ENCODE measurements at places on chromosomes 1 and 21.
A peak's percentile ranks its signal among the peaks of the same experiment; 100 is the strongest.

DNA sequence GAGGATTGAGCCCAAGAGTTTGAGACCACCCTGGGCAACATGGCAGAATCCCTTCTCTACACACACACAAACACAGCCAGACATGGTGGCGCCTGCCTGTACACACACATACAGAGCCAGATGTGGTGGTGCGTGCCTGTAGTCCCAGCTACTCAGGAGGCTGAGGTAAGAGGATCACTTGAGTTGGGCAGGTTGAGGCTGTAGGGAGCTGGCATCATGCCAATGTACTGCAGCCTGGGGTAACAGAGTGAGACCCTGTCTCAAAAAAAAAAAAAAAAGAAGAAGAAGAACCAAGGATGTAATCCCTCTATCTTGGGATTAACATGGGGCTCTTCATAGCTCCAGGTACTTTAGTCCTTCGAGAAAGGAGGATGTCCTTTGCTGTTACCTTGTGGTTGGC is 29.4 kb upstream of the PIGV start:
- DNase-seq: no peak

GRCh38 chr1:55623311-55623710 is 408.1 kb upstream of the USP24 start:
- no peak for DNase-seq

GRCh38 chr1:211259638-211260126 is 516 bp downstream of the RCOR3 start:
- DNase-seq: peak; percentile 31

DNA sequence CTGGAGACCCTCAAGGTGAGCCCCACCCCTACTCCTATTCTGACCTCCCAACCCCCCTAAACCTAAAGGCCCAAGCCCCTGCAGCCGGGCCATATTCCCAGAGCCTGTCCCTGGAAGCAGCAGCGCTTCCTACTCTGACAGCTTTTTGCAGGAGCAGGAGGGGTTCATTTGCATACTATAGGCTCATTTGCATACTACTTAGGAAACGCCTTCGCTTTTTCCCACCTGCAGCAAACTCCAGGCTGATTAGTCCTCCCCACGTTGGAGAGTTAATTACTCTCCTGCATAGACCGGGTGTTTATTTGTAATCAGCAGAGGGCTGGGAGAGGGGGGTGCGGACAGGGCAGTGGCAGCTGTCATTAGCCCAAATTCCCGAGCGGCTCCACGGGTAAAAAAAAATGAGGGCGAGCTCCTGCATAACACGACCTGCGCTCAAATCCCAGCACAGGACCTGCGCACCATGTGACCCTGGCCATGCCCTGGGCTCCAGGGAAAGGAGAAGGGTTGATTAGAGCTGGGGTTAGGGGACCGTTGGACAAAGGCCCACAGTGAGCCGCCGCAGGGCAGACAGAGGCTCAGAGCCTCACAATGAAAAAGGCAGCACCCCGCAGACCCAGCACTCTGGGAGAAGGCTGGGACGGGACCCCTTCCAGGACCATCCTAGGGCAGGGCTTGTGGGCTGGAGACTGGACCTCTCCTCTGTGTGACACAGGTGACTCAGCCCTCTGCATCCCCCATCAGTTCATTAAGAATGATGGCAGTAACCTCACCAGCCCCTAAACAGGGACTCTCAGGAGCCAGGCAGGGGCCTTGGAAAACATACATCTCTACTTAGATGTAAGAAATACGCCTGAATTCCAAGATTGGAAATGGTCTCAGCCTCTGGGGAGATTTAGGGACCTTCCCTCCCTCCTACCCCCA is 9.9 kb upstream of the C1QA start:
- DNase-seq: no peak

DNA sequence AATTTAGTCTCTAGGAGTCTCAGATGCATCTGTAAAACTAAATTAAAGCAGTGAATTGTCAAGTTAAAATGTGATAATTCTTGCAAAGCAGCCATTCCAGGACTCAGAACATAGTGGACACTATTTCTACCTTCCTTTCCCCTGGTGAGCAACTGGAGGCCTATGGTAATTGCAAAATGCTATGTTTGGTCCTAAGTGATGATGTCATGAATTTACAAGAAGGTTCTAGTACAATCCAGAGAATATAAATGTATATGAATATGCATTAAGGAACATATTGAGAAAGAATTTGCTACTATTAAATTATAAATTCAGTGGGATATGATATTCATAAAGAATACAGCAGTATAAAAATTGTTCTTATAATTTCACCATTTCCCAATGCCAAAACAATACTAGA is 32.6 kb downstream of the OMA1 start:
- no peak for DNase-seq

- no peak for DNase-seq
Measured at GRCh38 chr1:10687782-10688408, 108.6 kb downstream of the CASZ1 start.

- no peak for DNase-seq
Measured at GRCh38 chr1:85041793-85042192, 6.5 kb downstream of the MCOLN3 start.

GRCh38 chr1:198867182-198867581 is 228.3 kb downstream of the PTPRC start:
- DNase-seq: no peak

GRCh38 chr1:89454845-89455521 is 69.6 kb upstream of the LRRC8B start:
- peak; percentile 49 for DNase-seq

DNA sequence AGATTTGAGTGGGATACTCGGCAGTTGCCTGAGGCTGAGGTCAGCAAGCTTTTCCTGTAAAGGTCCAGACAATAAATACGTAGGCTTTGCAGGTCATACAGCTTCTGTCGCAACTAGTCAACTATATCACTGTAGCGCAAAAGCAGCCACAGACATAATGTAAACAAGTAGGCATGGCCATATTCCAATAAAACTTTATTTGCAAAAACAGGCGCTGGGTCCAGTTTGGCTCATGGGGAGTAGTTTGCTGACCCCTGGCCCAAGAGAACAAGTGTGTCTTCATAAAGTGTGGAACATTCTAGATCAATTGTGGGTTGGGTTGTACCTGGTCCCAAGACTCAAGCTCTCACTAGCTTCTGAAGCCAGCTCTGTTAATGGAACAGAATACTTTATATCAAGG is 78.8 kb downstream of the MIS18A start:
- no peak for DNase-seq

- no peak for DNase-seq
Measured at GRCh38 chr1:74083128-74083527, 114.8 kb downstream of the LRRIQ3 start.

DNA sequence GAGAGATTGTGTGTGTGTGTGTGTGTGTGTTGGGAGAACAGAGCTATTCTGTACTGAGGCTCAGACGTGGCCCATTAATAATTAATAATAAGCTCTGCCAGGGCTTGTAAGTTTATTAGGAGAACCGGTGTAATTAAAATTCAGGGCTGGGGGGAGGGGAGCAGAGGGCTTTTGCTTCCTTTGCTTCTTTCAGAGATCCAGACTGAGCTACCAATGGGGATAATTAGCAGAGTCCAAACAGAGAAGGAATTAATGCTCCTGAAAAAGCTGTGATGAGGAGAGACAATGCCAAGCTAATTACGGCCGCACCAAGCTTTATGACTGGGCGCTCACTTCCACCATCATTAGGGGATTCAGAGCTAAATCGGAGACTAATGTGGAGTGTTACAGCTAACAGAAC is 4.5 kb downstream of the SYT6 start:
- no peak for DNase-seq

DNA sequence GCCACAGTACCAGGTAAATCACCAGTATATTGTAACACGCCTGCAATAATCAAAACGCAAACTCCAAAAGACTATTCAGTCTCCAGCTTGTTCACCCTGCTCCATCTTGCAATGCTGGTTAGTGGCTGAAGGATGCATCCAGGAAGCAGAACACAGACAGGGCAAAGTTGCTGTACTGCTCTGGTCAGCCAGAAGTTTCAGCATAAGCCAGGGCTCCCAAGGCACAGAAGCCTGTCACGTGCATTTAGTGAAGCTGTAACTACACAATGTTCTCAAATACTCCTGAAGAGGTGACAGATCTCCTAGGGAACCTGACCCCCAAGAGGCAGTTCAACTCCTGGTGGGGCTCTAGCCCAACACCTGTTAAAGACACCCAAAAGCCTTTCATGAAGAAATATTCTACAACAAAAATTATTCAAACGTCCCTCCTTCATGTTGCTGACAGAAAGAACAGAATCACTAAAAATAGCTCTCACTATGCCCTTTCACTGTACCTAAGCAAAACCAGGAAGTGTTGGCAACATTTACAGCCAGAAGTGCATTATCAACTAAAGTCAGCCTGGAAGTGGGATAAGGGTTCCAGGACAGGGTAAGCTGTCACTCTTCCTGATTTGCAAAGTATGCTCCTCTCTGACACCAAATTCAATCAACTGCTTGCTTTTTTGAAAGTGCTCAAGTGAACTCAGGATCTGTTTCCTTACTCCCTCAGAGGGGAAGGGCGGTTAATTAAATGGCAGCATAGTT is 52.1 kb downstream of the SLC35D1 start:
- DNase-seq: no peak

- DNase-seq: no peak
Measured at GRCh38 chr21:41427556-41427955, 1.5 kb downstream of the MX1 start.

DNA sequence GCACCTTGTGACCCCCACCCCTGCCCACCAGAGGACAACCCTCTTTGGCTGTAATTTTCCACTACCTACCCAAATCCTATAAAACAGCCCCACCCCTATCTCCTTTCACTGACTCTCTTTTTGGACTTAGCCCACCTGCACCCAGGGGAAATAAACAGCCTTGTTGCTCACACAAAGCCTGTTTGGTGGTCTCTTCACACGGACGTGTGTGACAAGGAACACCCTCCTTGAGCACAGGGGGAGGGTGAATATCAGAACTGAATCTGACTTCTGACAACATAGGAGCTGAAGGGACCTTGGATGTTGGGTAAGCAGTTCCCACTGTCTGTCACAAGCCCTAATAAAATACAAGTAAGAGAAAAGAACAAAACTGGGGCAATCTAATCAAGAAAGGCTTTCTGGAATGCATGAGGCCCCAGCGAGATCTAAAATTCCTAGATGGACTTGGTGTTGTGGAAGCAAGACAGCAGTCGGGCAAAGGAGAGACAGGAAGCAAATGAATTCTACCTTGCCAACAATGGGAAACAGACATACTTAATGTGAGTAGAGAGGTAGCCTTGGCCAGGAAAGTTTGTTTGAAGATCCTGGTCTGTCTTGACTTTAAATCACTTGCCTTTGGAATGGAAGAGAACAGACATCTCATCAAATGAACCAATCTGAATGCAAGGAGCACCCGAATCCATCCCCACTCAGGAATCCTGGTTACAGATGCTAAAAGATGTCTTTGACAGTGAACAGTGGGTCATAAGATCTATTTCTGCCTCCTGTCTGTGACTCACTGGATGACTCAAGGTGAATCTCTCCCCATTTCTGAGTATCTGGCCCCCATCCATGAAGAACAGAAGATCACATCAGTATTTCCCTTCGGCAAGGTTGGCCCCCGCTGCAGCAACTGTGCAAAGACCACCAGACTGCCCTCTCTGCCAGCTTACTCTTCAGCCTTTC is 53.3 kb downstream of the OLFML3 start:
- no peak for DNase-seq

GRCh38 chr1:182816863-182817262 is 22.3 kb upstream of the DHX9 start:
- no peak for DNase-seq

- DNase-seq: no peak
Measured at GRCh38 chr1:180141381-180141934, 13.2 kb upstream of the QSOX1 start.

GRCh38 chr1:59018860-59019259 is 235.0 kb upstream of the JUN start:
- no peak for DNase-seq

- no peak for DNase-seq
Measured at GRCh38 chr1:54332781-54333585, 73.2 kb downstream of the SSBP3 start.

DNA sequence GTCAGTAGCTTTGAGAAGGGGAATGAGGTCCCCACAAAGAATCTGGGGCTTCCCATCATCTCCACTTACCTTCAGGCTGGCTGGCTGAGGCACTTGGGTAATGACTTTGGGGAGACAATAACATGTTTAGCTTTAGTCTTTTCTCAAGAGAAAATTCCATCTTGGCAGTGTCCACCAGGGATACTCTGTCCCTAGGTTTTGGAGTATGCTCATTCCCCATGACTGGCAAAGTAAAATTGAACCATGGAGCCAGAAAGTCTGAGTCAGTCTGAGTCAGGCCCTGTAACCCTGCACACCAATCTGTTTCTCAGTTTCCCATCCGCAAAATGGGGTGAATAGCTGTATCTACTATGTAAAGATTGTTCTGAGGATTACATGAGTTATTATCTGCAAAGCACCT is 28.2 kb downstream of the RUNX1 start:
- no peak for DNase-seq

DNA sequence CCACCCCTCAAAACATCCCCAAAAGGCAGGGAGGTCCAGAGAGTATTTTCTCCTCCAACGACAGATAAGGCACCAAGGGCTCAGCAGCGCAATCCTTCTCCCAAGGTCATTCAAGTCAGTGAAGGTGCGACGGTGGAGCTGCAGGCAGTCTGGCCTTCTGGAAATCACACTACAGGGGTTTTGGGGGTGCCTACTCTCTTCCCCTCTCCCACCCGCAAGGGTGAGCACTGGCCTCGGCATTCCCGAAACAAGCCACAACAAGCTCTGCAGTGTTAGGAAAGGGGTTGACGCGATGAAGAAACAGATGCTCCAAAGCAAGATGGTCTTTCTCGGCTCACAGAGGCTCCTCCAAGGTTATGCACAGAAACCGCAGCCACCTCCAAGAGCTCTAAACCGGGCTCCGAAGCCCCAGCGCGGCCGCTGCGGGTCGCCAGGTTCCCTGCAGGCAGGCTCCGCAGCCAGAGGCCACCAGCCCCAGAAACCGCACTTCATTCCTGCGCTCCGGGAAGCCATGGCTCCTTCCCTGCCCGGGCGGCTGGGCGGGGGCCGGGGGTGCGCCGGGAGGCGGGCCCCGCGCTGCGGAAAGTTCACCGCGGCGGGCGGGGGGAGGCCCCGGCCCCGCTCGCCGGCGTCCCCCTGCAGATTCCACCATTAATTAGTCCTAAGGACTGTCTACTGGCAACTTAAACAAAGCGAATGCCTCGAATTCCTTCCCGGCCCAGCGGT is 1.1 kb downstream of the LUZP1 start:
- no peak for DNase-seq

- no peak for DNase-seq
Measured at GRCh38 chr1:199747984-199748383, 279.5 kb upstream of the NR5A2 start.

- no peak for DNase-seq
Measured at GRCh38 chr1:233444484-233444883, 117.0 kb downstream of the MAP3K21 start.

- DNase-seq: no peak
Measured at GRCh38 chr1:219412772-219413171, 200.1 kb downstream of the ZC3H11B start.

GRCh38 chr1:9603766-9604753 is 15.3 kb downstream of the TMEM201 start:
- DNase-seq: no peak

DNA sequence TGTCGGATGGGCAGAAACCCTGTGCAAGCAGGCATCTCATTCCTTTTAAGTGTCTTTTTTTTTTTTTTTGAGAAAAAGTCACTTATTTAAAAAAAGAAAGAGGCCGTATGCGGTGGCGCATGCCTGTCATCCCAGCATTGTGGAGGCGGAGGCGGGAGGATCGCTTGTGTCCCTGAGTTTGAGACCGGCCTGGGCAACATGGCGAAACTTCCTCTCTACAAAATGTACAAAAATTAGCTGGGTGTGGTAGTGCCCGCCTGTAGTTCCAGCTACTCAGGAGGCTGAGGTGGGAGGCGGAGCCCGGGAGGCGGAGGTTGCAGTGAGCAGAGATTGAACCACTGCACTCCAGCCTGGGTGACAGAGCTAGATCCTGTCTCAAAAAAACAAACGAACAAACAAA is 1.7 kb downstream of the GPR137B start:
- no peak for DNase-seq
